Dermis blood vessel endothelial cell (primary cell): ENCODE measurements at places on chromosomes 16 and 17. TPM values are rescaled to one million over a fixed set of nuclear protein-coding genes. Genes with fewer than 3 reads are reported as not detected.
A peak's percentile ranks its signal among the peaks of the same experiment; 100 is the strongest.

The NKIRAS2 gene
- 44.2 and 46.6 TPM in 2 replicates for total RNA-seq

DNA sequence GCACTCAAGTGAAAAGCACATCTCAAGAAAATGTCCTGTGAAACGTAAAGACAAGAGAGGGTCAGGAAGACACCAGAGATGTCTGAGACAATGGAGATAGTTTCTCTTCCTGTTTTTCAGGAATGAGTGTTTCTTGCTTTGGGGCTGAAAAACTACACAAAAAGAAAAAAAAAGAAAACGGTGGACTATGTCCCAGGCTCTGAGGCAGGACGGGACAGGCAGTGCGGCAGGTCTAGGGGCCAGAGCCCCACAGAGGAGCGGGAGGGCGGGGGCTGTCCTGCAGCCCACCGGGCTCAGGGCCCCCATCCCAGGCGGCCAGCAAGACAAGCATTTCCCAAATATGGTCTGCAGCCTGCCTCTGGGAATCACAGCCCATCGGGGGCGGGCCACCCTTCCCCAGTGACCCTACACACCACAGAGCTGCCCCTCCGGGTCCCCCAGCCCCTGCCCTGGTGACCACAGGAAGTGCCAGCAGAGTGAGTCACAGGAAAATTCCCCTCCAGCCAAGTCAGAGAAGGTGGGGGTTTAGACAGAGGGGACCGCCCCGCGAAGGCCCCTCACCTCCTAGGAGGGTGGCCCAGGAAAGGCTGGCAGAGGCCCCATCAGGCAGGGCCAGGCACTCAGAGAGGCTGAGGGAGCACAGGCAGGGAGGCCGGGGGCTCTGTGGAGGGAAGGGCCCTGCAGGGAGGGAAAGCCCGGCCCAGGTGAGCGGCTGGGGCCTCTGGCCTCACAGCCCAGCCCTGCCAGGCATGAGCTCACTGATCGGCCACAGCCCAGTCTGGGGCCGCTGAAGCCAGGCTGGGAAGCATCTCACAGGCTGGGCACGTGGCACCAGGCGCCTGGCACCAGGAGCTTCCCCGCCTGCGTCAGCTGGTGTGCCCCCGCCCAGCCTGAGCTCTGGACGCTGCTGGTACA lies 6.3 kb downstream of the BCAR1 start:
- peak; percentile 95 for DNase-seq

DNA sequence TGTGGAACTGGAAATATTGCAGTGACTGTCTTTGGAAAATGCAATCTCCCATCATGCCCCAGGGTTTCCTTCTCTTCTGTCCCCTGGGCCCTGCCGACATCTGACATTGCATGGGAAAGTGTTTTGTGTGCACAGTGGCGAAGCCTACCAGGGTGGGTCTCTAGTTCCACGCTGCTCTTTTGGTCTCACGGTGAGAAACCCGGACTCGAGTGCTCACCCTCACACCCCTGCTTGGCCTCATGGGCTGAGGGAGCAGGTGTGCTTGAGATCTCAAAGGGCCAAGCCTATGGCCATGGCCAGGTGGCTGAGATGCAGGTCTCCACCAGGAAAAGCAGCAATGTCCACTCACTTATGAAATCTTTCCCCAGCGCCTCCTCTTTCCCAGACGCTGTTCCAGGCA lies 32.0 kb downstream of the SPNS3 start:
- no peak for DNase-seq

GRCh38 chr16:51167170-51167895 lies 16.3 kb upstream of the SALL1 start:
- DNase-seq: no peak

DNA sequence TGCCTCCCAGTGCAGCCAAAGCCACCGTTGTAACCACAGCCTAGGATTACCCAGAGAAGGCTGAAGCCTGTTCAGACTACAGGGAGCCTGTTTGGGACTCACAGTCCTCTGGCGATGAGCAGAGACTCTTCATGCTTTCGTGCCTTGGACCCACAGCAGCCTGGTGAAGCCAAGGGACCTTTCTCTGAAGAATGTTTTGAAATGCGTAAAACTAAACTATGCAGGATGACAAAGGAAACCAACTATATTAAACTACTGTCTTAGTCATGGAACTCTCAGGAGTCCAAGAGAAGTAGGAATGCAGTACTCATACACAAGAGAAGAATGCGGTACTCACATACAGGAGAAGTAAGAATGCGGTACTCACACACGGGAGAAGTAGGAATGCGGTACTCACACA lies 20.9 kb downstream of the ABR start:
- DNase-seq: no peak

DNA sequence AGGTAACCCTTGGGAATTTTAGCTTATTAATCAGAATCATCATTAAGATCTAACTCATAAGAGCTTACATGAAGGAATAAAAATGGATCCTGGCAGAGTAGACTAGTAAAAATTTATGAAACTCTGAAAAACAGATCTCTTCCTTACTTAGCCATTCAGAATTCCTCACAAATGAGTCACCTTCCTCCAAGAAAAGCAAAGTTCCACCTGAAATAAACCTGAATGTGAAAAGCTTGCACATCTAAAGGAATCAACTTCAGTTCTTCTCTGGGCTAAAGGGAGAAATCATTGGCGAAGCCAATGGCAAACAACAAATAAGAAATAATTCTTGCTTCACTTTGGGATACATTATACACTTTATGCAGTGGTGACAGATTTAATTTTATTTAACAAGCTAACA lies 22.7 kb downstream of the MYO1D start:
- peak; percentile 73 for DNase-seq

DNA sequence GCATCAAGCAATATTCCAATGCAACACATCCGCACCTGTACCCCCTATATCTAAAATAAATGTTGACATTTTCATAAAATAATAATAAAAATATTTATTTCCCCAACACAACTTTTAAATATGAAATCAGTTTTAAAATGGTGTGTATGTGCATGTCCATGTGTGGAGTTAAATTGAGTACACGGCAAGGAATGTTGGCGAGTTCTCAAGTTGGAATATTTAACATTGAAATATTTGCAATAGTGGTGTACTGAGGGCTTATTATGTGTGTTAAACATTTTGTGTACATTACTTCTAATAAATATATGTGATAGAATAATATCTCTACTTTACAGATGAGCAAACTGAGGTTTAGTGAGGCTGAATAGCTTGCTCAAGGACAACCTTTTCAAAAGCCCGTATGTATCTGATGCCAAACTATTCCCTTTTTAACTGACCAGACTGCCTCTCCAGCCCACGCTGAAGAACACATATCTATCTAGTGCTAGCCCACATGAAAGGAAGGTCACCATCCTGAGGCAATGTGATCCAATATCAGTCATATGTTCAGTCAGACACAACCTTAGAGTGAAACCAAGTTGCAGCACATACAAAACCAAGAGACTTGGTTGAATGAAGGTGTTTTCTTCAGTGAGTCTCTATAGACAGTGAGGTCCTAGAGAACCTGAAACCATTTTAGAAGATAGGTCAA lies 192.2 kb upstream of the CDH11 start:
- DNase-seq: no peak

The NPIPA8 gene
- total RNA-seq: not detected in 2 replicates

DNA sequence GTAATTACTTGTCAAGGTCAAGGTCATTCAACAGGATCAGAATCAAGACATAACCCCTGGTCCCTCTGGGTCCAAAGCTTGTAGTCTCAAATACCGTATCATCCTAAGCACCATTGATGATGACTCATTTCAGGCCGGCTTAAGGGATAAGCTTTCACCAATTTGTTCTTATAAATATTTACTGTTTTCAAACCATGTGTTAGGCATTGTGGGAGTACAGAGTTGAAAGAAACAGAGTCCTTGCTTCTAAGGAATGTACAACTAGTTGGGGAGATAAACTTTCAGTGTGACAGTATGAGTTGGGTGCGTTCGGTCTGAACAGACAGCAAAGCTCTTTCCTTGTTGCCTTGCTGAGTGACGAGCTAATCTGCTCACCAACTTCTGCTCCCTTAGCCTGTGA lies 183.5 kb upstream of the MAF start:
- DNase-seq: no peak

DNA sequence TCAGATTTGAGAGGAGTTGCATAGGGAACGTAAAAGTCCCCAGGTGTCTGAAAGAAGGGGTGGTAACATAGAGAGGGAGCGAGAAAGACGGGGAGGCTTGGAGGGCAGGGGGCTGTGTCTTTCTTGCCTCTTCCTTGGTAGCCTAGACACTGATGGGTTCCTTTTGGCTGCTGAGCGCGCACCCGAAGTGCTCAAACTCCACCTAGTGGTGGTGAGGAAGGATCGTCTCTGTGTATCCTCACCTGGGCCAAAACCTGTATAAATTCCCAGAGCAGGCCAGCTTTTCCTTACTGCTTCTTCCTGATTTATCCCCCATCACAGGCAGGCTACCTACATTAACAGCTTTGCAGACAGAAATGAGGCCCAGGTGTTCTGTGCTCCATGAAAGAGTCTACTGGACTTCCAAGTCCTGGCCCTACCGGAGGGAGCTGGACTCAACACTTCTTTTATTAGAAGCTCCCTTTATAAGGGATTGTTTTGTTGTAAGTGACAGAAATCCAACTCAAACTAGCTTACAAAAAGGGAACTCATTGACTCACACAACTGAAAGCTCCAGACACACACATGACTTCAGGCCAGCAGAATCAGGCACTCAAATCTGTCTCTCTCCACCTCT lies 5.5 kb upstream of the SLC25A35 start:
- peak; percentile 84 for DNase-seq

DNA sequence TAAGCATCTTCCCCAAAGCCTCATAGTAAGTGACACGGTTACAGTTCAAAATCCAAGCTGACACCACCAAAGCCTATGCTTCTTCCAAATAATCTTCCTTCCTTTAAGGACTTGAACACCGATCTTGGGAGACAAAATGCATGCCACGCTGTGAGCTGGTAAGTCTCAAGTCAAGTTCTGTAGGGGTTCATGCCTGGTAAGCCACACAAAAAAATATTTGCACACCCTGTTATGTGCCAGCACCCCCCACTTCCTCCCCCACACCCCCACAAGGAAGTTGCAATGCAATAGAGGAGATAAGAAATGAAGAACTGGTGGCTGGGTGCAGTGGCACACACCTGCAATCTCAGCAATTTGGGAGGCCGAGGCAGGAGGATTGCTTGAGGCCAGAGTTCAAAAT lies 5.6 kb downstream of the NOG start:
- no peak for DNase-seq

The MEOX1 gene
- total RNA-seq: 0.05 and 1.4 TPM in 2 replicates

DNA sequence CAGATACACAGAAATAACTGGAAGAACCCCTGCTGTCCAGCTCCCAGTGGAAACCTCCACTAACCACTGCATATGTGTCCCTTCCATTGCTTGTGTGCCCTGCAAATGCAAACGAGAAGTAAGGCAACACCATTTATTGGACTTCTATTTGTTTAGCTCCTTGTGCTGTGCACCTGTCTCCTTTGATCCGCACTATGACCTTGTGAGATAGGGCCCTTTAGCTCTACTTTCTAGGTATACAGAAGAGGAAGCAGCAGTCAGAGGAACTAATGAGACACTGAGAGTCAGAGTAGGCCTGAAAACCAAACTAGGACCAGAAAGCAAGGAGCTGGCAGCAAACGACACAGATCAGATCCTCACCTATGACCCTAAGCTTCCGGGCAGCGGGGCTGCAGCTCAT lies 22.4 kb downstream of the SOX9 start:
- no peak for DNase-seq

DNA sequence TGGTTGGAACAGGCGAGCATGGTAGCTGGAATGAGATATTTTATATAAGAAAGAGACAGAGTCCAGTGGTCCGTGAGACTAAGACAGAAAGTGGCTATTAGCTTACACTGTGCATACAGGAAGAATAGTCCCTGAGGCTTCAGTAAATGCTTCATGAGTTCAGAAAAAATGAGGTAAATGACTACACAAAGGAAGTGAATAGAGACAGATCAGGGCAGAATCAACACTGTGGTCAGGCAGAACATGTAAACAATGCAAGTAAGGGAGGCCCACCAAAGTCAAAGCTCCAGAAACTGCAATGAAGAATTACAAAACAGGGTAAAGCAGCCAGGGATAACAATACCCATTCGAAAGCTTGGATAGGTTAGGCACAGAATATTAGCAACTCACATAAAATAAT lies 4.8 kb downstream of the ABCA10 start:
- DNase-seq: no peak

The UQCRC2 gene
- 222 and 231 TPM in 2 replicates for total RNA-seq

- DNase-seq: peak; percentile 42
Observed at GRCh38 chr16:67055712-67056487, 27.0 kb downstream of the CBFB start.

- peak; percentile 98 for DNase-seq
Observed at GRCh38 chr17:42519546-42520491, 16.2 kb upstream of the NAGLU start.
